ENCODE measurements at places on chromosomes 1 and 21.
A peak's percentile ranks its signal among the peaks of the same experiment; 100 is the strongest.

- DNase-seq: no peak
These were observed 1.9 kb downstream of the ZBTB7B start for GRCh38 chr1:155004352-155005075.

DNA sequence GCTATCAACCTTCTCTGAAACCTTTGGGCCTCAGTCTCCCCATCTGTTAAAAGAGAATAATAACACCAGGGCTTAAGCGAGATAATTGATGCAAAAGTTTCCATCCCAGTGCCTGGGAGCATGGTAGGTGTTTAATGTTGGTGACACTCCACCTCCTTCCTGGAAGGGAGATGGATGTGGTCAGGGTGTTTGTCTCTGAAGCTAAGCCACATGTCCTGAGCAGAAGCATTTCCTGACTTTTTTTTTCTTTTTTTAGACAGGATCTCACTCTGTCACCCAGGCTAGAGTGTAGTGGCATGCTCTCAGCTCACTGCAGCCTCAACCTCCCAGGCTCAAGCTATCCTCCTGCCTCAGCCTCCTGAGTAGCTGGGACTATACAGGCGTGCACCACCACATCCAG is 72.6 kb upstream of the HMGB4 start:
- DNase-seq: no peak

- no peak for DNase-seq
These were observed 155.0 kb downstream of the PIGK start for GRCh38 chr1:77064246-77064645.

DNA sequence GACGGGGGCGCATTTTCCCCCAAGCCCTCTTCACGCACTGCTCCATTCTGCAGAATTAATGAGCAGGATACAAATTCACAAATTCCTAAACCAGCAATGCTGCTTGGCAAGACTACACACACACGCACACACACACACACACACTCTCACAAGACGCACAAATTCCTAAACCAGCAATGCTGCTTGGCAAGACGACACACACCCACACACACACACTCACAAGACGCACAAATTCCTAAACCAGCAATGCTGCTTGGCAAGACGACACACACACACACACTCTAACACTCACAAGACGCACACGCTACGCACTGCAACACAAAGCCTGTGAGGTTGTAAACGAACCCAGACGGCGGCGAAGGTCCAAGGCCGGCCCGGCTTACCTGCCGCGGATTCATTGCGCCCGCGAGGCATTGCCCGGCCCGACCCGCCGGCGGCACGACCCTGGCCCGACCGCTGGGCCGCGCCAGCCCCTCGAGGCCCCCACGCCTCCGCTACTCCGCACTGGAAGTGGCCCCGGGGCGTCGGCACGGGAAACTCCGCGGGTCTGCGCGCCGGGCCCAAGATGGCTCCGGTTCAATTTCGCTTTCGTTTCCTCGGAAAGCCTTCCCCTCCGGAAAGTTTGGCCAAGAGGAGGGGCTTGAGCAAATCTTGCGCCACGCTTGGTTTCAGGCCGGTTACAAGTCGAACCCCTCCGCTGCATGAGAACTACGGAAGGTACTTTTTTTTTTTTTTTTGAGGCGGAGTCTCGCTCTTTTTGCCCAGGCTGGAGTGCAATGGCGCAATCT is at the start of gene ADAR:
ADAR (minus strand) TSS at position 578 of the 788 bp plus-strand sequence; CDS start at position 398, 180 bp downstream.
- DNase-seq: peak; percentile 79

- DNase-seq: no peak
These were observed 48.2 kb downstream of the RPAP2 start for GRCh38 chr1:92346866-92347640.

DNA sequence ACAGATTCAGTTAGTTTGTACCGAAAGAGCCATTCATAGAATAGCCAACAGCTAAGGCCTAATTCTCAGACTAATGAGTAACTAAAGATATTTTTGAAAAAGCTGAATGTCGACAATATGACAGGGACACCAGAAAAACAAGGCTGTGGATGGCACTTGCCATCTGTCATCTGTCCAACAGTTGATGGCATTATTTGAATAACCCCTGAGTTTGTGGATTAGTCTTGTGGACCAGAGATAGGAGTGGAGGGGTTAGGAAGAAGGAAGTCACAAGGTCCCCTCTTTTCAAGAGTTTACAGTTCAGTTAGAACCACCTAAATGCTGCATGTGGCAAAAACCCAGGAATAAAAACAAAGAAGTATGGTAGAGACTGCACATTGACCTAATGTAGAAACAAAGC is 356.5 kb upstream of the DUSP10 start:
- DNase-seq: no peak

DNA sequence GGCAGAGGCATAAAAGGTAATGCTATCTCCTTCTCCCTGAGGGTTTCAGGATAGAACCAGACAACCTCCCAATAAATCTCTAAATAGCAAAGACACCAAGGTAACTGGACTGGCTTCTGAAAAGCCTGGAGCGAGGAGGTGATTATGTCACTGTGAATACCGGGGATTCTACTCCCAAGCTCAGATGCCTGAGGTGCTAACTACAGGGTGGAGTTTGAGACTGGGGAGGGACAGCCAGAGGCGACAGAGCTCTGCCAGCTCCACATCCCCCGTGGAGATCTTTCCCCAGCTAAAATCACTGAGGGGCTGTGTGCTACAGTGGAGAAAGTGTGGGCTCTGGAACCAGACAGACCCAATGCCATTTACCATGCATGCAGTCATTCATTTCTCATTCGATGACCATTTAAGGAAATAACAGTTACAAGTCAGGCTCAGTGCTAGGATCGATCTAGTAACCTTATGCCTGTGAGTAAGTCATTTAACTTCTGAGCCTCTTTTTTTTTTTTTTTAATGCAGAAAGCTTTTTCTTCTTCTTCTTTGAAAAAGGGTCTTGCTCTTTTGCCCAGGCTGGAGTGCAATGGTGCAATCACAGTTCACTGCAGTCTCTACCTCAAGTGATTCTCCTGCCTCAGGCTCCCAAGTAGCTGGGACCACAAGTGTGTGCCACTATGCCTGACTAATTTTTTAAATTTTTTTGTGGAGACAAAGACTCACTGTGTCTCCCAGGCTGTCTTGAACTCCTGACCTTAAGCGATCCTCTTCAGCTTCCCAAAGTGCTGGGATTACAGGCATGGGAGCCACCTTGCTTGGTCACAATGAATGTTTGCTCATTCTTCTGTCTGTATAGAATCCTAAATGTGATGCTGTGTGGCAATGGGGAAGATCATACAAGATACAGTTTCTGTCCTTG is 8.1 kb upstream of the SLC45A3 start:
- DNase-seq: no peak

DNA sequence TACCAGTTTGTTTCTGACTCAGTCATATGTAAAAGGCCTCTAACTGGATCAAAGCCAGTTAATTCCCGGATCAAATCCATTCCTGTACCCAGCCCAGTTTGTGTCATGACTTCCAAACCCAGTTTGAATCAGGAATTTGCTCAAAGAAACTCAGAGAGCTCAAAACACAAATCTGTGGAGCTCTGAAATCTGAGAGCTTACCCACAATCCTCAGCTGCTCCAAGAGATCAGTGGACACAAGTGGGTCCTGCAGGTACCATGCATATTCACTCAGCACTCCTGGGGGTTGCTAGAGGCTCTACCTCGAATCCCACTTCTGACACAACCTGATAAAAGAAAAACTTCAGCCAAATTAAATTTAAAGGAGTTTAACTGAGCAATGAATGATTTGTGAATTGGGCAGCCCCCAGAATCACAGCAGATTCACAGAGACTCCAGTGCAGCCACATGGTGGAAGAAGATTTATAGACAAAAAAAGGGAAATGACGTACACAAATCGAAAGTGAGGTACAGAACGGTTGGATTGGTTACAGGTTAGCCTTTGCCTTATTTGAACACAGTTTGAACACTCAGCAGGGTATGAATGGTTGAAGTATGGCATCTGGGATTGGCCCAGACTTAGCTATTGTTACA is 11.9 kb upstream of the MRPL55 start:
- no peak for DNase-seq
